ENCODE measurements at places on chromosomes 7 and 10. TPM values are rescaled to one million over a fixed set of nuclear protein-coding genes. Genes with fewer than 3 reads are reported as not detected.

GRCh38 chr10:12782537-12782936 is 219.0 kb downstream of the CCDC3 start:
- DNase-seq, result peak; percentile 2

GRCh38 chr7:88218429-88218745 is 1.5 kb downstream of the SRI start:
- DNase-seq, result no peak

DNA sequence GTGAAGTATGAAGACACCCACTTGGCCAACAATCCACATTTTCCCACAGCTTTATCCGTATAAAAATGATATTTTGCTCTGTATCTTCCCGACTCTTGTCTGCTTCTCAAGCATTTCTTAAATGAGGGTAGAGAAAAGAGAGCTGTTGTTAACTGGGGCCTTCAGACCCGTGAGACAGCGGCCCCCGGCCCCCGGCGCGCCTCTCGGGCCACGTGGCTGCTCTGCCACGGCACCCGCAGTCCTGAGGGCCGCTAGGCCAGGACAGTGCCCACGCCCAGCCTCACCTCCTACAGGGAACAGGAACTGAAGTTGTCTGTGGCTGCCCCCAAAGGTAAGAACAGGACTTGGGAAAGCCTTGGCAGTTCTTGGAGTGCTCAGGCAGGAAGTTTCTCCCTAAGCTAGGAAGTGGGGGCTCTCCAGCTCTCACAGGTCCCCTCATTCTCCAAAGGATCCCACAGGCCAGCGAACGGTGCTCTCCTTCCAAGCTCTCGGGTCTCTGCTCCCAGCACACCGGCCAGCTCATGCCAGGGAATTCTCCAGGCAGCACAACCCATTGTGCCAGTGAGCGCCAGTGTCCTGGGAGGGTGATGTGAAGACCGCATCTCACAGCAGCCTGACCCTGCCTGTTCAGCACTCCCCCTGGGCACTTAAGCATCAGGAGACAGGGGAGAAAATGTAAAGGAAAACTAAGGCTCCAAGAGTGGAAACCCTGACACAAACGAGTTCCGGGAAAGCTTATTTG is 230.3 kb upstream of the PFKP start:
- DNase-seq, result no peak

The CLRN3 gene
- total RNA-seq, result 0.11 TPM

GRCh38 chr7:27723085-27723484 is 16.9 kb upstream of the TAX1BP1 start:
- no peak for DNase-seq

- no peak for DNase-seq
These were observed 257.7 kb downstream of the ACTR3B start for GRCh38 chr7:153017223-153017622.

DNA sequence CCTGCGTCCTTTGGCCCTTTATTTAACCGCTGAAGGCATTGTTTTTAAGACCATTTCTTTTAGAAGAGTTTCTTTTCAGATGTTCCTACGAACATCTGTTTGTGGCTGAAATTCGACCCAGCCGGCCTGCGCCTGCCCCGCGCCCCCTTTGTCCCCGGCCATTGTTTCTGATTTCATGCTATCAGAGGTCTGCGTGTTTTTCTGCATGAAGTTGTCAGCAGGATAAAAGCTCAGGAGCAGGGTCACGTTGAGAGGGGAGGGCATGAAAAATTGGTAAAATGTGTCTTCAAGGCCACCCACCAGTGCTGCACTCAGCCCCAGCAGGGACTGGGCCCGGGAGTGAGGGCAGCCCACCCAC is 43.1 kb downstream of the NKX6-2 start:
- DNase-seq, result no peak

The ZNF804B gene
- total RNA-seq, result not detected

GRCh38 chr10:110847374-110847773 is 24.4 kb upstream of the PDCD4 start:
- no peak for DNase-seq

GRCh38 chr10:69759641-69760040 is 42.1 kb upstream of the COL13A1 start:
- DNase-seq, result no peak

DNA sequence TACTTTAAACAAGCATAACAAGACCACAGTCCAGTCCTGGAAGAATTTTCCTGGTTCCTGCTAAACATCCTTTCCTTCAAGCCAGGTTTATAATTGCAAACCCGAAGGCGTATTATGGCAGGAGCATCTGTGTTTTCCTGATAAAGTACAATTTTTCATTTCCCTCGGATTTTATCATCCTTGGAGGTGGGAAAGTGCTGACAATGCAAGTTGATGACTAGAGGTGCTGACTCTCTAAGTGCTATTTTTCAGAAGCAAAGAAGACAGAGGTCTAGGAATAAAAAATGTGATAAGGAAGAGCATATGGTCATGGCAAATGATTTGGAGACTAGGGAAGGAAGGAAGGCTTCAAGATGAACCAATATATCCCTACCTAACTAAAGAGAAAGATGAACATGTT is 703.2 kb upstream of the LRRN3 start:
- DNase-seq, result no peak

DNA sequence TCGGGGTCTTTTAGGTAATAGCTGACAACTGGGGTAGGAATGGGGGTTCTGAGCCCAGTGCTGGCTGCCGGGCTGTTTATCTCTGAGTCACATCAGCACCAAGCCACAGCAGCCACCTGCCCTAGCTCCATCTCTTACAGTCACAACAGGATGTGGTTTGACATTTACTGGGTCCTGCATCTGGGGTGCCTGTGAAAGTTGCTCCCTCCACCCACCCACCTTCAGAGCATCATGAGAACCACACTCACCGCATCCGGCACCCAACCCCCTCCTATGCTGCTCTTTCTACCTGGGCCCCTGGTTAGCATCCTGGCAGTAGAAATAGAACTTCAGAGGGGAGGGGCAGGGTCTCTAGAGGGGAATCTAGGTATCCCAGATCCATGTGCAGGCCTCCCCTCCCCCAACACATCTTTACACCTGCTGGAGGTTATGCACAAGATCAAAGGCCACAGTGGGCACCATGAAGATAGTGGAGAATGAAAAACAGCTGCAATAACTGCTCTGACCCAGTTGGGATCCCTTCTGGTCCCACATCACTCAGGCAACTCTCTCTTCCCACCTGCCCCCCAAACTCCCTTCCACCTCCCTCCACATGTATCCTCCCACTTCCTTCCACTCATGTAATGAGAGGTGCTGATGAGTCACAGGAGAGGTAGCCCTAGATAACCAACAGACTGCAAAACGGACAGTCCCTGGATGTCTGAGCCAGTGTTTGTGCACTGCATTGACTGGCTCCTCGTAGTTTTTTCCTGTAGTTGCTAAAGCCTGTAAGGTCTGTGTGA is 38.2 kb downstream of the PRSS2 start:
- DNase-seq, result no peak

- no peak for DNase-seq
These were observed 6.9 kb downstream of the MMD2 start for GRCh38 chr7:4951903-4952636.

DNA sequence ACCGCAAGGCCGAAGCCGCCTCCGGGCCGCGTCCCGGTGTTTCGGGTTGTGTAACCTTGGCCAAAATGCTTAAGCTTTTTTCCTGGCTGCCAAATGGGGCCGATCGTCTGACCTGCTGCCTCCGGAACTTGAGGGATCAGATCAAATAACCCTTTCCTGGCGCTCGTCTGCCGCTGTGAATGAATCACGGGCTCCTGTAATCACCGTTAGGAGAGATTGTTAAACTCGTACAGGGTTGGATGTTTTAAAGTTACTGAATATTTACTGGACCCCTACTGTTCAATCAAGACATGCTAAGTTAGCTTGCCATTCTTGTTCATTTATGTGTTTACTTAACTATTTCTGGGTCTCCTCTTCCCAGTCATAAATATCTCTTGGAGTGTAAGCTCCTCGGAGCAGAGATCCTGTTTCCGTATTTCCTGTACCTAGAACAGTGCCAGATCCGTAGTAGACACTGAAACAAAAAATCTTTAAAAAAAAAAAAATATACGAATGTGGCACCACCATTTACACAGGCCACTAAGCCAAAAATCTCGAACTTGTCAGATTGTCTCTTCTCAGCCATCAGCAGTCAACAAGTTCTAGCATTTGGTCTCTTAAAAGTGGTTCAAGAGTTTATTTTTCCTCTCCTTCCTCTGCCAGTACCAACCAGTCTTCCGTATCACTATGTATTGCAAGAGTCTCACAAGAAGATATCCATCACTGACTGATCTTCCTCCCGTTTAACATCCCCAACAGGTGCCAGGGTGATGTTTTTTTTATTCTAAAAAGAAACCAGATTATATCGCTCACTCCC is 650 bp upstream of the TM9SF3 start:
- peak; percentile 40 for DNase-seq

DNA sequence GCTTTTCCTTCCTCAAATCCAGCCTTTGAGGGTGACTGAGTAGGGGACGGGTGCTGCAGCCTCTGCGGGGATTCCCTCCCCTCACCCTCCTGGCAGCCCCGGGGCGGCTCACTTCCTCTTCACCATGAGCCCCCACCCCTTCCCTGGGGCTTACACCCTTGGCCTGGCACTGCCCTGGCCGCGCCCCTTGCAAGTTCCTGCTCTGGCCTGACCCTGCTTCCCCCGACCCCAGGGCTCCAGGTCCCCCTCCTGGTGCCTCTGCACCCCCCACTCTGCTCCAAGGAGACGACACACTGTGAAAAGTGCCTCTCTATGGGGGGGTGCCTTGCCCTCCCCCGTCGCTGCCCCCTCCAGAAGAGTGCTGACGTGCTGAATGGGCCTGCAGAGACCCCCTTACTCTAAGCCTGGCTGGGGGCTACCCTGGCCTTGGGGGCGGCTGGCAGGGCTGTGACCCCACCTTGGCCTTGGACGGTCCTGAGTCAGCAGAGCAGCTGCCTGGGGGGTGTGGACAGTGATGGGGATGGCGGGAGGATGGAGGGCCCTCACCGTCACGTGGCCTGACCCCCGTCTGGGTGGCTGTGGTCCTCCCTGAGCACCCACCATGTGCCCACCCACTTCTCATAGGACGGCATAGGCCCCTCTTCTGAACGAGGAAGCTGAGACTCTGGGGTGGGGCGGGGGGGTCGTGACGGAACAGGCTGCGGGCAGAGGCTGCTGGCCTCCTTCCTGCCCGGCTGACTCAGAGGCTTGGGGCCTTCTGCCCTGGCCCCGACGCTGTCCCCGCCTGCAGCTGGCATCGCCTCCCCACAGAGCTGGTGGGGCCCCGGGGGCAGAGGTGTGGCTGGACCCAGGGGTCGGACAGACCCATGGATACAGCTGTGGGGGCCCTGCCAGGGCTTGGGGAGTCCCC is 9.8 kb downstream of the LFNG start:
- DNase-seq, result no peak

The GPC2 gene
- total RNA-seq, result 2.2 TPM

GRCh38 chr7:34451923-34452322 is 206.1 kb upstream of the NPSR1 start:
- peak; percentile 40 for DNase-seq

- DNase-seq, result peak; percentile 49
These were observed at the start of gene GATA3 for GRCh38 chr10:8054494-8055407. Gene GATA3, plus strand, starts transcription at chr10:8054688. Its CDS starts 968 bp downstream, at chr10:8055656.

- no peak for DNase-seq
These were observed 290.3 kb upstream of the VWC2 start for GRCh38 chr7:49483142-49483541.

The DOCK1 gene
- 74.0 TPM for total RNA-seq

The SLC13A1 gene
- not detected for total RNA-seq

The ADGRA1 gene
- total RNA-seq, result not detected

- DNase-seq, result no peak
These were observed 91.0 kb upstream of the LRRTM3 start for GRCh38 chr10:66834802-66835201.

The SLC16A9 gene
- total RNA-seq, result not detected

DNA sequence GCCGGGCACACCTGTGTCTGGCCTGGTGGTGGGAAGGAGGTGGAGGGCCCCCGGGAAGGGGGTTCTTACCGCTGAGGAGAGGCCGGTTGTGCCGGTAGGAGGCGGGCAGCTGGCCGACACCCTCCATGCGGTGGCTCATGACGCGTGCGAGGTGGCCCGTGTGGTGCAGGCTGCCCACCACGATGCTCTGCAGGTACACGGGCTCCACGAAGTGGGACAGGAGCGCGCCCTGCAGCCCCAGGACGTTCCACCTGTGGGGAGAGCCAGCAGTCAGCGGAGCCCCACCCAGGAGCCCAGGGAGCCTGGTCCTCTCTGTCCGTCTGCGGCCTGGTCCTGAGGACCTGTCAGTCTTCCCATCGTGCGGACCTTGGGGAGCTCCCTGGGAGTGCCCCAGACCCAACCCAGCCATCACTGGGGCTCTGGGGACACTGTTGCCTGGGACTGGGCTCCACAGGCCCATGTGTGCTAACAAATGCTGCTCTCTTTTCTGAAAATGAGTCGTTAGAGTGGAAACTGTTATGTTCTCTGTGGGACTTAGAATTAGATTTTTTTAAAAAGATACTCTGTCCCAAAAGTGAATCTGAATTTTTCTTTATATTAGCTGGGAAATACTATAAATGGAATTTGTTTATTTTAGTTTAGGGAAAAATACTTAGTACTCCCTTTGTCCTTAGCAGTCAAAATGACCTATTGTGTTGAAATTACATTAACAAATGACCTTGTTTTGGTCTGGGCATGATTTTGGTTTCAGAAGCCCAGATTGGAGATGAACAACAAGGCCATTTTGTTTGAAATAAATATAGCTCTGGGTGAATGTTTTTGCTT is 143.9 kb downstream of the WDR37 start:
- no peak for DNase-seq

DNA sequence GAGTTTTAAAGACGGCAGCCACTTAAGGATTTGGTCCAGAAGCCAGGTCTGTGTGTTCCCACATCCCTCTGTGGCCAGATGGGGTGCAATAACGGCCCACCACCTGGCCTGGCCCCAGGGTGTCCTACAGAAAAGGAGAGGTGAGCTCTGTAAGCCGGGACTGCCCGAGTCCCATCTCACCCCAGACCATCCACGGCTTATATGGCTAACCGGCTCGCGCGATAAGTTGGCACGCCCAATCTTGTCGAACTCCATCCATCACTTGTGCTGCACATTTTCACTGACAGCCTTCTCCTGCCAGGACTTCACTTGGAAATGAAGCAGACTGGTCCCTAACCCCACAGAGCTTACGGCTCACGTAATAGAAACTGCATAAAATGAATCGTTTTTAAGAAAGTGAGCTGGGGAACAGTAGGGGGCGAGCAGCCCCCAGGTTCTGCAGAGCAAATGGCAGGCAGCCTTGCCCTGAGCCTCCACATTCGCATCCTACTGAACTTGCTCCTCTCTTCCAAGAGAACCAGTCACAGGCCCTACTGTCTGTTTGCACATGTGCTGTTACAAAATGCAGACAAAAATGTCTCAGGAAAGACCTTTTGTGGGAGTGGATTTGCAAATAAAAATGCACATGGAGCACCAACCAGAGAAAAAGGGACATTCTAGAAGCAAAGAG is 98.2 kb downstream of the TNS3 start:
- DNase-seq, result no peak

The ATOH7 gene
- total RNA-seq, result not detected
